ENCODE measurements at places on chromosomes 7 and 10.

DNA sequence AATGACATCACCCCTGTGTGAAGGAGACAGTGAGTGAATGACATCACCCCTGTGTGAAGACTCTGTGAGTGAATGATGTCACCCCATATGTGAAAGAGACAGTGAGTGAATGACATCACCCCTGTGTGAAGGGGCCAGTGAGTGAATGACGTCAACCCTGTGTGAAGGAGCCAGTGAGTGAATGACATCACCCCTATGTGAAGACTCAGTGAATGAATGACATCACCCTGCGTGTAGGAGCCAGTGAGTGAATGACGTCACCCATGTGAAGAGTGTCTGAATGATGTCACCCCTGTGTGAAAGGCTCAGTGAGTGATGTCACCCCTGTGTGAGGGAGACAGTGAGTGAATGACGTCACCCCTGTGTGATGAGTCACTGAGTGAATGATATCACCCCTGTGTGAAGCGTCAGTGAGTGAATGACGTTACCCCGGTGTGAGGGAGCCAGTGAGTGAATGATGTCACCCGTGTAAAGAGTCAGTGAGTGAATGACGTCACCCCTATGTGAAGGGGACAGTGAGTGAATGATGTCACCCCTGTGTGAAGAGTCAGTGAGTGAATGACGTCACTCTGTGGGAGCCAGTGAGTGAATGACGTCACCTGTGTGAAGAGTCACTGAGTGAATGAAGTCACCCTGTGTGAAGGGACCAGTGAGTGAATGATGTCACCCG is 478.1 kb downstream of the PTPRN2 start:
- DNase-seq = no peak

GRCh38 chr7:84399661-84400060 is 205.1 kb upstream of the SEMA3A start:
- DNase-seq = no peak

- DNase-seq = no peak
Observed at GRCh38 chr7:158323741-158324396, 263.8 kb downstream of the PTPRN2 start.

GRCh38 chr10:93775356-93775755 is 17.6 kb downstream of the LGI1 start:
- DNase-seq = no peak
